ENCODE measurements at places on chromosomes 5 and 9.

- DNase-seq, result no peak
Observed at GRCh38 chr5:178769617-178770260, 39.3 kb upstream of the ZNF354A start.

GRCh38 chr5:107436201-107436600 is 234.5 kb downstream of the EFNA5 start:
- DNase-seq, result no peak

- DNase-seq, result no peak
Observed at GRCh38 chr9:128505414-128505765, 871 bp downstream of the GLE1 start.

DNA sequence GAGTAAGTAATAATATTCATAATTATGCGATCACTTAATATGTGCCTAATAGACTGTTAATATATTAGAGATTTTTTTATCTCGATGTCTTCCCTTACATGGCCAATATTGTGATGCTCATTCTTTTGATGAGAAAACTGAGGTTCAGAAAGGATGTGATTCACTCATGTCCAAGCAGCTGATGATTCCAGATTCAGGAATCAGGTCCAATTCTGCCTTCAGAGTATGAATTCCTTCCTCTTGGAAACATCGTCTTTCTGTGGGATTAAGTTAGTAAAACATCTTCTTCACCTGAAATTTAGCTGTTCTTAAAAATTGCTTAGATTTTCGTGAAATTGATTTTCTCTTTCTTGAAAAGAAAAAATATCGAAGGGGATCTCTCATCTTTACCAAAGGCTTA is 242.5 kb upstream of the RFX3 start:
- DNase-seq, result no peak

GRCh38 chr5:33850100-33850594 is 41.6 kb downstream of the ADAMTS12 start:
- peak; percentile 2 for DNase-seq

- DNase-seq, result no peak
Observed at GRCh38 chr5:158609333-158610050, 490.2 kb downstream of the EBF1 start.

- no peak for DNase-seq
Observed at GRCh38 chr5:131647048-131647769, 12.2 kb upstream of the RAPGEF6 start.
